ENCODE measurements at places on chromosomes 11 and 22.

DNA sequence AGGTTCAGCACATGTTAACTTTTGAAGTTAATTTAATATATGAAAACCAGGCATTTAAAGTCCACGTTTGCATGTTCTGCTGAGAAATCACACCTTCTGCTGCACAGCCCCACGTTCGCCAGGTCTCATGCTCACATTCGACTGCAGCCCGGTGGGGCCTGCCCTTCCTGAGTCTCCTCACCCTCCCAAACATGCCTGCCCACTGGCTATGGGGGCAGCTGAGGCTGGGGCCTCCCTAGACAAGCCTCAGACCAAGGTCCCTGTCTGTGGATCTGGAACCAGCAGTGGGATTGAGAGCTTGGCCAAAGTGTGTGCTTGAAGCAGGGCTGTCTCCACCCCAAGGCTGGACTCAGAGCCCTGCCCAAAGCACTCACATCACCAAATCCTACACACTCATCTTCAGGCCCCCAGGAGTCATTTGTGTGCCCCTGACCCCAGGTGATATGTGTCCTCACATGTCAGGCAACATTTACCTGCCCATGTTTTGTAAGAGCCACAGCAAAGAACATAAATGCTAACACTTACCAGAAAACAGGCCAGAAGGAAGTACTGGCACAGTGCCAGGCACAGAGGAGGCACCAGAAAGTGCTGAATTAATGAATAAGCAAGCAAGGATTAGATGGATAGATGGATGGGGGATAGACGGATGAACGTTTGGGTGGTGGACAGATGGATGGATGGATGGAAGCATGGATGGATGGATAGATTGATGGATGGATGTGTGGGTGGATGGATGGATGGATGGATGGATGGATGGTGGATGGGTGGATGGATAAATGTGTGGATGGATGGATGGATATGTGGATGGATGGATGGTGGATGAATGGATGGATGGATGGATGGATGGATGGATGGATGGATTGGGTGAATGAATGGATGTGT is 9.4 kb upstream of the FADD start:
- DNase-seq, result no peak

DNA sequence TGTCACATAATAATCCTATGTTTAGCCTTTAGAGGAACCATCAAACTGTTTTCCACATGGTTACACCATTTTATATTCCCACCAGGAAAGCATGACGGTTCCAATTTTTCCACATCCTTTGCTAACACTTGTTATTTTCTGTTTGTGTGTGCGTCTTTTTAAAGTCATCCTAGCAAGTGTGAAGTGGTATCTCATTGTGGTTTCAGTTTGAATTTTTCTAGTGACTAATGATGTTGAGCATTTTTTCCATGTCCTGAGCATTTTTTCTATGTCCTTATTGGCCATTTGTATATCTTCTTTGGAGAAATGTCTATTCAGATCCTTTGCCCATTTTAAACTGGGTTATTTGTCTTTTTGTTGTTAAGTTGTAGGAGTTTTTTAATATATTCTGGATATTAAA is 53.7 kb upstream of the DEPDC7 start:
- no peak for DNase-seq

GRCh38 chr11:99881610-99882009 is 805.5 kb upstream of the ARHGAP42 start:
- no peak for DNase-seq

DNA sequence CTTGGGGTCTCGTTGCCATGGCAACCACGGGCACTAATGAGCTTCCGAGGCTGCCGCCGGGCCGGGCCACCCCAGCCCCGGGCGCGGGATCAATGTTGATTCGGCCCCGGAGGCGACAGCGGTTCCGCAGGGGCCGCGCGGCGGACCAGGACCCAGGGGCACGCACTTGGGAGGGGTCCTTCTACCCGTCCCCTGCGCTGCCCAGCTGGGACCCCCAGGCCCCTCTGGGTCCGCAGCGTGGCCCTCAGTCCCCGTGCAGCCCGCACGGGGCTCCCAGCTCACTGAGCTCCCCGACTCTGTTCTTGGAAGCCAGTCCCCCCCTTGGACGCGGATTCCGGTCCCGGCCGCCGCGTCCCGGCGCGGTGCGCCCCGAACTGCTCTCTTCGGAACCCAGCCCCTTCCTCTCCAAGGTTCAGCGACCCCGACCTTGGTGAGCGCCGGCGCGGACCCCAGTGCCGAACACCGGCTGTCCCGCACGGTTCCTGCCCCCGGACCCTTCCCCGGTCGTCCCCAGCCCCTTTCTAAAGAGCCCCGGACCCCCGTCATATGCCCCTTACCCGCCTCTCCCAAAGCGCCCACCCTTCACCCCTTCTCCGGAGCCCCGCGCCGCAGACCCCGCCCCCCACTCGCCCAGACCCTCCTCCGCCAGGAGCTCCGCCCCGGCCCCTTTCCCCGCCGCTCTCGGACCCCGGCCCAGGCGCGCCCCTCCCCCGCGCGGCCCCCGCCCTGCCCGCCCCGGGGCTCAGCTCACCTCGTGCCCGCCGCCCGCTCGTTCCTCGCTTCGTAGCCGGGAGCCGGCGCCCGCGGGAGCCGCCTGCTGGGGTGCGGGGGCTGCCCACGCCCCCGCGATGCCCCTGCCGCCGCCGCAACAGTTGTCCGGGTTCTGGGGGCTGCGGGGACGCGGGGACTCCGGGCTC is 18.3 kb upstream of the SHISAL1 start:
- DNase-seq, result no peak

DNA sequence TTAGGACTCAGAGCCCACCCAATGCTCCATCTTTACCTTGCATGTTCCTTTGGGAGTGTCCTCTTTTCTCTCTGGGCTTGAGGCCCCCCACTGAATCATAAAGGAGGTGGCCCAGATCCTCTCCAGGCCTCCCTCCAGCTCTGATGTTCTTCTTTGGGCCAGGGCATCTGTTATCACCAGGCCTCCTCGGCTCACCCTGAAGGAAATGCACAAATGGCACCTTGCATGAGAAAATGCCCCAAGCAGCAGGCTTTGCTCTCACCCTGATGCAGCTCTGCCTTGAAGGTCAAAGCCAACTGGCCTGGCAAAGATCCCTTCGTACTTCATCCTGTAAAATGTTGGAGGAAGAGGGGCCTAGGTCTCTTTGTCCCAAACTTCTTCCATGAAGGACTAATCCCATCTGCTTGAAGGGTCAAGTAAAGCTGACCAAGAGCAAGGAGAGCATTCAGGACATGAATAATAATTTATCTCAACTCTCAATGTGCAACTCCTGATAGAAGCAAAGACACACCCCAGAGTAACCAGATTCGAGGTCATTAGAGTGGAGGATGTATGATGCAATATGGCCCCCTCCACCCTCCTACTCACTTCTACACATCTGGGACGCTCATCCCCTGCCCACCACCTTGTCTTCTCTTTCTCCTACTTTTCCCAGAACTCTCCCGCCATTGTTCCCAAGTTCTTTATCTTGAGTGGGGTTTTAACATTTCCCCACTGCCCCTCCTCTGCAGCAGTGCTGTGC is 9.5 kb downstream of the APOL6 start:
- DNase-seq, result no peak

DNA sequence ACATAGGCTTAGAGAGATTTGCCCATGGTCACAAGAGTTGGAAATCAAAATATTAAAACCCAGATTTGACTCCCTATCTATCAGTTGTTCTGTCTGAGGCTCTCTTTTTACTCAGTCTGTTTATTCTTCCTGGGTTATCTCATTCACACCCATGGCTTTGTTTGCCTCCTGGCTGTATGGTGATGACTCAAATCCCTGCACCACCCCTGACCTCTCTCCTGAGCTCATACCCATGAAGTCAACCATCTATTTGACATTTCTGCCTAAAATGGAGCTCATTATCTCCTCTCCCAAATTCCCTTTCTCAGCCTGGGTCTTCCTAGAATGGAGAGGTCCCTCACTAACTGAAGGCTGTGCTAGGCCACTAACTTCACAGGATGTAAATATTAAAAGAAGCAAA is 27.8 kb upstream of the CCDC134 start:
- no peak for DNase-seq

DNA sequence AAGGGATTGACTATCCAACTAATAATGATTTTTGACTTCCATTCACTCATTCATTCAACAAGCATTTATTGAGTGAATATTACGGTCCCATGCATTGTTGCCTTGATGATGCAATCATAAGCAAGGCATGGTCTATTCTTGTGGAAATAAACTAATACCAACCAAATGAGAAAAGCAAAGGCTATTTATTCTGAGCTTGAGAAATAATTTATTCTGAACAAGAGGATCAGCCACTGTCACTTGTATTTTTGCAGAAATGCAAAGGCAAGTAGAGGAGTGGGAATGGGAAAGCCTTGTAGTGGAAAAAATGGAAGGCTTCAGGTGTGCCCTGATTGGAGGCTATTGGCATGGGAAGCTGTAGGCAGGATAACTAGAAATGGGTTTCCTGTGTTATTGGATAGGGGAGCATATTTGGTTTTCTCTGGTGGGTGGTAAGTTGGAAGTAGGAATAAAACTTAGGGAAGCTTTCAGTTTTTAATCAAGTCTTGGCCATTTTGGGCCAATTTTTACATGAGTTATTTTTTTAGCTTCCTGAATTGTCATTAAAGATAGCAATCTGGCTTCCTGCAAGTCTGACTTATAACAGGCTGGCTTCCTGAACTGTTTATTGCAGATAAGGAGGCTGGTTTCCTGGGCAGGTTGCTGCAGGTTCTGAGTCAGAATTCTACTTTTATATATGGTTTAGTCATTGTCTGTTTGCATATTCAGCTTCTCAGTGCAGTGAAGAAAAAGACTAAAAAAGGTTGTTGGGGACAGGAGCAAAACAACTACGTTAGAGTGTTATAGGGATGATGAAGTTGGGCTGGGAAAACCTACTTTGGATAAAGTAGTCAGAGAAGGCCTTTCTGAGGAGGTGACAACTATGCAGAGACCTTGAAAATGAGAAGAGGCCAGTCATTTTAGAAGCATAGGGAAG is 106.7 kb downstream of the APIP start:
- no peak for DNase-seq

GRCh38 chr11:133181066-133181465 is 351.2 kb downstream of the OPCML start:
- no peak for DNase-seq

DNA sequence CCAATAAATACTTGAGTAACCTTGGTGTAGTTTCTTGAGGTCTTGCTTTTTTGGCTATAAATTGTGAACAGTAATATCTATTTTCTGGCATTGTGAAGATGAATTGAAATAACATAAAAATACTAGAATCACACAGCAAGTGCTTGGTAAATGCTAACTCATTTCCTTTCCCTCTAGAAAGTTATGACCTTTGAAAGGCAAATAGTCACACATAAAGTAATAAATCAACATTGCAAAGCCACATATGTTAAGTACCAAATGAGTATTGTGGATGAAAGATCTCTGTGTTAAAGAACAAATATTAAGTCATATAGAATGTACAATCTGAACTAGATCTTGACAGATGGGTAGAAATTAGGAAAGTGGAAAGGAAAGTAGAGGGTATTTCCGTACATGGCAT is 559.6 kb upstream of the CCDC90B start:
- DNase-seq, result no peak

GRCh38 chr11:24389575-24389974 is 107.3 kb upstream of the LUZP2 start:
- no peak for DNase-seq

DNA sequence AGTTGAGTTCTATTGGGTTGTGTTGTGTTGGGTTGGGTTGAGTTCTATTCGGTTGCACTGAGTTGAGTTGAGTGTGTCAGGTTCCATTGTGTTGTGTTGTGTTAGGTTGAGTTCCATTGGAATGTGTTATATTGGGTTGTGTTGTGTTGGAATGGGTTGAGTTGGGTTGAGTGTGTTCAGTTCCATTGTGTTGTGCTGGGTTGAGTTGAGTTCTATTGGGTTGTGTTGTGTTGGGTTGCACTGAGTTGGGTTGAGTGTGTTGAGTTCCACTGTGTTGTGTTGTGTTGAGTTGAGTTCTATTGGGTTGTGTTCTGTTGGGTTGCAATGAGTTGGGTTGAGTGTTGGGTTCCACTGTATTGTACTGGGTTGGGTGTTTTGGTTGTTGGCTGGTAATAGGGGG is 35.5 kb downstream of the ALX4 start:
- DNase-seq, result no peak

GRCh38 chr11:41301023-41301422 is 158.4 kb downstream of the LRRC4C start:
- no peak for DNase-seq

GRCh38 chr22:35369996-35370395 is 10.9 kb upstream of the HMOX1 start:
- DNase-seq, result no peak
